ENCODE measurements at places on chromosomes 6 and 20.

DNA sequence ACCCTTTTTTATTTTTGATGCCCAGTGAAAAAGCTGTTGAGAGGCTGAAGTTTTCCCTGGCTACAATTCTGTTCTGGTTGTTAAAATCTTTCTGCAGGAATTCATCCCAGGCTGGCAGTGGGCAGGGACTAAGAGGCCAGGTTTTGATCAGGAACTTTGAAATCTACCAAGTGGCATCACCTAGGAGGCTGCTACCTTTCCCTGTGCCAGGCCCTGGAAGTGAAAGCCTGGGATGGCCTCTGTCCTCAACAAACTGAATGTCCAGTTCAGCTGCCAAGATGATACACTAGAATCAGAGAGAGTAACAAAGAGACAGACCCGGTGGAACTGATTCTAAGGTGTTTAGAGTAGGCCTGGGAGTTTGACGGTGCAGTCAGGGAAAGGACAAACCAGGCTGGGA is 596 bp downstream of the IYD start:
- DNase-seq = no peak

- no peak for DNase-seq
Measured at GRCh38 chr6:129146902-129147301, 264.0 kb downstream of the LAMA2 start.

DNA sequence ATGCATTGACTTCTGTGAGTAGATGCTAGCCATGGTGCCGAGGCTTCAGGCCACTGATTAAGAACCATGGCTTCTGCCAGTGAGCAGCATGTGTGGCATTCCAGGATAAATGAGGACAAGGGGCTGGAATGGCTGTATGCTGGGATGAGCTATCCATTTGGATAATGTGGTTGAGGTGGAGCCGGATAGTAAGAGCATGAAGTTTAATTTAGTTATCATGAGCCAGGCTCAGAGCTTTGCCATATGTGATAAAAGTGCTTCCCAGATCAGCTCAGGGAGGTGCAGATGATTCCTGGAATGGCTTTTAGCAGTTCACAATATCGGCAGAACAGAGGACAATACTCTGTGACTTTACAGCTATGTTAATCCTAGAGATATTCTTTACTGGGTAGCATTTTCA is 34.6 kb upstream of the RNF8 start:
- DNase-seq = no peak

DNA sequence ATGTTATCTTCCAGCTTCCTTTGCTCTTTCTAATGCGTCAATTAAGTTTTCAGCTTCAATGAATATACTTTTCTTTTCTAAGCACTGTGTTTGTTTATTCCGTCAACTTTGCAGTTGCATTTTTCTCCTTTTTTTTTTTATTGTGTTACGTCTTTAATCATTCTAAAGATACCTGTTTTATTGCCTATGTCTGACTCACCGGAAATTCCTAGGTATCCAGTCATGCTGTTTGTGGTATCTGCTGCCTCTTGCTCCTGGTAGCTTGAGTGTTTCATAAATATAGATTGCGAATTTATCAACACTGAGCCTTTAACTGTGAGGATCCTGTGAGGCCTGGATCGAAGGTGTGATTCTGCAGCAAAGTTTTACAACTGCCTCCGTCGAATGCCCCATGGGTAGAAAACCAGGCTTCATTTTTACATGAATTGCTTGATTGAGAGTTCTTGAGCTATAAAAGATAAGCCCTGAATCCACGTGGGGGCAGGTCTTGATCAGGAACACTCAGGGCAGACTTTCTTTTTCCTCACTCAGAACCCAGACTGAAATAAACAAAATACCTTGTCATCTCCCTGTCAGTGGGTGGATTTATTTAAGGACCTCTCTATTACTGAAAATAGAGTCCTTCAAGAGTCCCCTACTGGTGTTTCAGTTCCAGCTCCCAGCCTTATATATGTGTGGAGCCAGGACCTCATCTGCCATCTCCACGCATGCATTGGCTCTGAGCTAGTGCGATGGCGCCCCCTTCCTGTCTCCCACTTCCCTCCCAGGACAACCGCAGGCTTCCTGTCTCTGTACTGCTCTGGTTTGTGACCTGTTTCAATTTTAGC is 60.1 kb upstream of the LRRC1 start:
- peak; percentile 31 for DNase-seq

DNA sequence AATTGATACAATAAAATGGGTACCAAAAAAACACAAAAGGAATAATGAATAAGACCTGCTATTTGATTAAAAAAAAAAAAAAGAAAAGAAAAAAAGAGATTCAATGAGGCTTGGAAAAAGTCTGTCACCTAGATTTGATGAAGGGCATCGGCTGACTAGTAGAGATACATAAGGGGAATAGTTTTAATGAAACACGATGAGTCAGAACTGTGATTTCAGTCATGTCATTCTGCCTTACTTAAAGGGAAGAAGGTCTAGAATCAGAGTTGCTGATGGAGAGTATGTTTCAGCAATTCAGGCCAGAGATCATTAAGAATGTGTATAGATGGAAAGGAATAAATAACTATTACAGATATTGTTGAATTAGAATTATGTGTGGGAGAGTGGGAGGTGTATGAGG is 565.9 kb upstream of the RNF217 start:
- DNase-seq = no peak

DNA sequence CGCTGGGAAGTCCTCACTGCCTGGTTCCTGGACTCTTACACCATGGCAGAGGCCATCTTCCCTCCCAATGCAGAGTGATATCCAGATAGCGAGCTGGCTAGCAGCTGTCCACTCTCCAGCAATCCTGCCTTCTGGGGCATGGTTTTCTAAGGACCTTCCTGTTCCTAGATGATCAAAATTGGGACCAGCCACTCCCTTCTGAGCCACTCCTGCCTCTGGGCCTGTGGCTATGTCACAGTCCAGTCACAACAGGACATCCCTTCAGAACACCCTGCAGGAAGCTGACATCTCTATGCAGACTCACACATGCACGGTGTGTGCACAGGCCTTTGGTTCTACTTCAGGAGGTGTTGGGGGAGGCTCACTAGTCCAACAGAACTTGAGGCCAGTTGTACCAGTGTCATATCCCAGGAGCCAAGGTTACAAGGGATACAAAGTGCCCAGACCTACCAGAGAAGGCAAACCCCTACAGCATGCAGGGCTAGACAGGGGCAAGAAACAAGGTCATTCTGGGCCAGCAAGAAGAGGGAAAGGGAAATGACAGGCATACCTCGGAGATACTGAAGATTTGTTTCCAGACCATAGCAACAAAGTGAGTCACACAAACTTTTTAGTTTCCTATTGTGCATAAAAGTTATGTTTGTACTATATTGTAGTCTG is 2.7 kb upstream of the MCCD1 start:
- no peak for DNase-seq

DNA sequence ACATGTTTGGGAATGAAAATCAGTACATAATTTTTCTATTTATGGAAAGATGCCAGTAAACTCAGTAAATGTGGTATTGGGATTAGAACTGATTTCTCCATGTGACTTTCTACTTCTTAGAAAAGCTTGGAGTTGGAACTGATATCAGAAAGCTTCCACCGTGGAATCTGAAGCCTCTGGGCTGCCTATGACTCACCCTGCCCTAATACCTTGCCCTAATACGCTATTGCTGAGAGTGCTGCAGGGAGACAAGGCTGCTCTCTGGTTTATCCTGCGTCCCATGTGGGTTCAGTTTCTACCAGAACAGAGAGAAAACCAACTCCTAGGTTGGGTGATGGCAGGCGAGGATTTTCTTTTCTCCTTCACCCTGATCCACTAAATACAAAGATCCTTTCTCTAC is 3.3 kb upstream of the STMND1 start:
- no peak for DNase-seq

GRCh38 chr6:150900049-150900448 is 34.5 kb downstream of the MTHFD1L start:
- DNase-seq = no peak

DNA sequence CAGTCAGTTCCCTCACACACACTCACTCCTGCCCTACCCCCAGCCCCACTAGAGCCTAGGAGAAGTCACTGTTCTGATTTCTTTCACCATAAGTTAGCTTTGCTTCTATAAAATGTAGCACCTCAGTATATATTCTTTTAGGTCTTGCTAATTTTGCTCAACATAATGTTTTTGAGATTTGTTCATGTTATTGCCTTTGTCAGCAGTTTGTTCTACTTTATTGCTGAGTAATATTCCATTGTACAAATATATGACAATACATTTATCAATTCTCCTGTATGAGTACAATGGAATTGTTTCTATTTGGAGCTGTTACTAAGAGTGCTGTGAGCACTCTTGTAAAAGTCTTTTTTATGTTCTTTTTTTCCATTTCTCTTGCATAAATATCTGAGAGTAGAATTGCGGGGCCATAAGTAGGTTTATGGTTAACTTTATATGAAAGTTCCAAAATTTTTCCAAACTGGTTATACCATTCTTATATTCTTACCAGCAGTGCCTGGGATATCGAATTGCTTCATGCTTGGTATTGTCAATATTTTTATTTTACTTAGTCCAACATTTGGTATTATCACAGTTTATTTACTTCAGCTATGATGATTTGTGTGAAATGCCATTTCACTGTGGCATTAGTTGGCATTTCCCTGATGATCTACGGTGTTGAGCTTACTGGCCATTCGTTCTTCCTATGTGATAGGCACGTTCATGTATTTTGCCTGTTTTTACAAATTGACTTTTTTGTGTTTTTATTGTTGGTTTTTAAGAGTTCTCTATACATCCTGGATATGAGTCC is 25.3 kb downstream of the EDN1 start:
- no peak for DNase-seq

GRCh38 chr20:1809131-1809572 is 86.1 kb upstream of the SIRPA start:
- no peak for DNase-seq

DNA sequence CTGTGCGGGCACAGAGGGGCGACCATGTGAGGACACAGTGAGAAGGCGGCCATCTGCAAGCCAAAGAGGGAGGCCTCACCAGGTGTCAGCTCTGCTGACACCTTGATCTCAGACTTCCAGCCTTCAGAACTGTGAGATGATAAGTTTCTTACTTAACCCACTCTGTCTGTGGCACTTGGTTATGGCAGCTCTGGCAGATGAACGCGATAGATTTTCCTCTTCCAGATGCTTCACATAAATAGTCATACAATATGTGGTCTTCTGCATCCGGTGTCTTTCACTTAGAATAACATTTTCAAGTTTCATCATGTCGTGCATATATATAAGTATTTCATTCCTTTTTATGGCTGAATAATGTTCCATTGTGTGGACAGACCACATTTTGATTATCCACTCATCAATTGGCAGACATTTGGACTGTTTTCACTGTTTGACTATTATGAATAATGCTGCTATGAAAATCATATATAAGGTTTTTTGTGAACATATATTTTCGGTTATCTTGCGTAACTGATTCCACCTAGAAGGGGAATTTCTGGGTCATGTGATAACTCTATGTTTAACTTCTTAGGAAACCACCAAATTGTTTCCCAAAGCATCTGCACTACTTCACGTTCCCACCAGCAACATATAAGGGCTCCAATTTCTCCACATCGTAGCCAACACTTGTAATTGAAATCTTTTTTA is 30.2 kb downstream of the PRR18 start:
- no peak for DNase-seq

DNA sequence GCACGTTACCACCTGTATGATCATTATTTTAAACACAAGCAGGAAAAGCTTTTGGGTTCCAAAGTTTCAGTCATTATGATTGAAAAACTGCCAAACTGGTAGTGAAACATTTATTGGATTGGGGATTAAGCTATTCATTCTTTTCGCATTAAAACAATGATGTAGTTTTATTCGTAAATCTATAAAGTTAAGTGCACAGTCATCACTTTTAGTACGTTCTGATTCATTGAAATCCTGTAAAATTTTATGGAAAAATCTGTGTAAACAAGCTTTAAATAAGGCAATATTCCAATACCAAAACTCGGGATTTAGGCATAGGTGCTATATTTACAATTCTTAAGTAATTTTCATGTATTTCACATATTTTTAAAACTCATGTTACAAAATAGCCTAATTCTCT is 379.9 kb downstream of the PLCB1 start:
- no peak for DNase-seq

DNA sequence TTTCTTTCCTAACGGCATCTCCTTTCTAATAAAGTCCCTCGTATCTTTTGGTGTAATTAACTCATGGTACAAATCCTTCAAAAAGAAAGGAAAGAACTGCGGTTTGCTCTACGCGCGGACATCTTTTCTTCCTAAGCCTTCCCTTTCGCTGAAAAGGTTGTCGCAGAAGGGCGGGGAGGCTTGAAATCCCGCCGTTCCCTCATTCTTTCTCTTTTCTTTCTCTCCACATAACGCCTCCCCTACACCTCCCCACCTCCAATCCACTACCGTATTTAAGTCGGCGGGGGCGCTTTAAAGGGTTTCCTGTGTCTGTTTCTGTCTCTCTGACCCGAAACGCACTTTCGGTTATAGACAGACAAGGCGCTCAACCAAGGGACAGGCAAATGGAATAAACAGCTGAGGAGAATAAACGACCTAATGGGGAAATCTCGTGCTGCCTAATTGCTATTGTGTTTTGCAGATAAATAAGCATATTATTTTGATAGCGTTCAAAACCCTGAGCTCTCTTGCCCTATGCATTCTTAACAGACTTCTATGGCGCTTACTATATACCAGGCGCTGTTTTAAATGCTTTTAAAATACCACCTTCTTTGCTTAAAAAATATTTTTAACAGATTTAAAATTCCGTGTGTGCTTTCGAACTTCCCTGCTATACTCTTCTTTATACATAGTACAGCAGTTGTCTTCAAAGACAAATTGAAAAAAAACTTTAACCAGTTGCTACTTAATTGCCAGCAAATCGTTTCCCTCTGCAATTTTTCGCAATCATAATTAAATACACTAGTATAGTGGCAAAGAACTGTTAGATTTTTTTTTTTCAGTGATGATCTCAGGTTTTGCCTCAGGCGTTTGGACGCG is 2.5 kb upstream of the HEY2 start:
- DNase-seq = peak; percentile 83

- DNase-seq = no peak
Measured at GRCh38 chr6:113859349-113860180, 2.4 kb downstream of the MARCKS start.

- no peak for DNase-seq
Measured at GRCh38 chr6:82741325-82741995, 324.2 kb downstream of the UBE3D start.

DNA sequence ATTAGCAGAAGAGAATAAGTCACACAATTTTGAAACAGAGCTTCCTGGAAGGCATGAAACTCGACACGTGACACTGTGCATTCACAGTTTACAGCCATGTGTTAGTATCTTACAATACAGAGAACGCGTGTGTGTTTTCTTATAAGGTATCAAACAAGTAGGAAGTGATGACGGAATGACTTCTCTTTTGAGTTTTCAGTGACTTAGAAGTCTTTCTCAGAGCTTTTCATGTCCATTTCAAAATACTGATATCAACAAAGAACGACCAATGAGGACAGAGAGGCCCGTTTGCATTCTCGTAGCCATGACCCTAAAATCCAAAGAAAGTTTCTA is 36.6 kb upstream of the DUSP22 start:
- DNase-seq = no peak
